Colonic mucosa (tissue), 4 donors: ENCODE measurements at places on chromosomes 6 and 20.

DNA sequence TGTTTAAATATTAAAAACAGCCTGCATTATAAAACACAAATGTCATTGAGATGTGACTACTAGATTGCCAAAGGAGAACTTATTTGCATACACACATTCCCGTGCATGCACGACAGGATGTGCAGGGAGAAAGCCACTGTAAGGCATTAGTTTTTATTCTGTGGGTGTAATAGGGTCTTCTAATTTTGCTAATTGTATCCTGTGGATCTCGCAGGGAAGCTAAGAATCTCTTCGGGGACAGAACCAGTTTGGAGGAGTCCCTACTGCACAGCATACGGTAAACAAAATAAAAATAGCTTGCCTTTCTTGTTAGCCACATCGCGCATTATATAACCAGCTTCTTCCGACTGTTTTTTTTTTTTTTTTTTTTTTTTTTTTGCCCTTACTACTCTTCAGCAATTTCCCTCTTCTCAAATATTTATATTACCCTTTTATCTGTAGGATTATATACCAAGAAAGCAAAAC lies 2.0 kb downstream of the ATXN1 start:
- peak; percentile 42 for DNase-seq

DNA sequence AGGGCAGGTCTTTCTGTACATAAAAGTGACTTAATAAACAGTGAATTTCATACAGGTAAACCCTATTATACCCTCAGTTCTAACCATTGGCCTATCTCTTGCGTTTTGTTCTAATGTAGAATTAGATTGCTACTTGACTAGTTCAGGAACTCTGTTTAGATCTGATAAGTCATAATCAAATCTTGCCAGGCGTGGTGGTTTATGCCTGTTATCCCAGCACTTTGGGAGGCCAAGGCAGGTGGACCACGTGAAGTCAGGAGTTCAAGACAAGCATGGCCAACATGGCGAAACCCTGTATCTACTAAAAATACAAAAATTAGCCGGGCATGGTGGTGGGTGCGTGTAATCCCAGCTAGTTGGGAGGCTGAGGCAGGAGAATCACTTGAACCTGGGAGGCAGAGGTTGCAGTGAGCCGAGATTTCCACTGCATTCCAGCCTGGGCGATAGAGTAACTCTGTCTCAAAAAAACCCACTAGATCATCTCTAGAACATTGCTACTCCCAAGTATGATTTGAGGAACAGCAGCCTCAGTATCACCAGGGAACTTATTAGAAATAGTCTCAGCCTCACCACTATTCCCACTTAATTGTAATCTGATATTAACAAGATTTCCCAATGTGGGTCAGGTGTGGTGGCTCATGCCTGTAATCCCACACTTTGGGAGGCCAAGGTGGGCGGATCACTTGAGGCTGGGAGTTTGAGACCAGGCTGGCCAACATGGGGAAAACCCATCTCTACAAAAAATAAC lies 12.2 kb downstream of the GTPBP2 start:
- DNase-seq: no peak

GRCh38 chr6:35681298-35681697 lies 7.4 kb downstream of the FKBP5 start:
- no peak for DNase-seq

GRCh38 chr6:157648561-157648960 lies 174.5 kb upstream of the SNX9 start:
- no peak for DNase-seq

GRCh38 chr6:99032396-99032795 lies 84.7 kb upstream of the FBXL4 start:
- DNase-seq: no peak

- no peak for DNase-seq
These were observed 7.5 kb upstream of the RREB1 start for GRCh38 chr6:7100072-7100752.

- peak; percentile 74 for DNase-seq
These were observed 36.9 kb upstream of the FANCE start for GRCh38 chr6:35415065-35415891.

DNA sequence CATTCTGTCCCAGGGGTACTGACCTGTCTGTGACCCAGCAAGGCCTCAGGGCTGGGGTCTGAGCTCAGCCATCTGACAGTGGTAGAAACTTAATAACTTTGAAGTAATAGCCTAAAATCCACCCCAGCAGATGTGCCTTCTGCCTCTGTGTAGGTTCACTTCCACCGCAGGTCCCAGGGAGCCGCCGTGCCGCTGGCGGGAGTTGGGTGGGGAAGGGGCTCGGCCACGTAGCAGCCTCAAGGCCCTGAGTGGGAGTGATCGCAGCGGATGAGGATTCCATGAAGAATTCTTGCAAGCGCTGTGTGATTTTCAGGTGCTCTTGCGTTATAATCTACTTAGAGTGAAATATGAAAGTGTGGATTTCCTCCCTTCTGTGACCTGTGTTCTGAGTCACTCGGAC lies 163.7 kb downstream of the DTNBP1 start:
- DNase-seq: no peak

DNA sequence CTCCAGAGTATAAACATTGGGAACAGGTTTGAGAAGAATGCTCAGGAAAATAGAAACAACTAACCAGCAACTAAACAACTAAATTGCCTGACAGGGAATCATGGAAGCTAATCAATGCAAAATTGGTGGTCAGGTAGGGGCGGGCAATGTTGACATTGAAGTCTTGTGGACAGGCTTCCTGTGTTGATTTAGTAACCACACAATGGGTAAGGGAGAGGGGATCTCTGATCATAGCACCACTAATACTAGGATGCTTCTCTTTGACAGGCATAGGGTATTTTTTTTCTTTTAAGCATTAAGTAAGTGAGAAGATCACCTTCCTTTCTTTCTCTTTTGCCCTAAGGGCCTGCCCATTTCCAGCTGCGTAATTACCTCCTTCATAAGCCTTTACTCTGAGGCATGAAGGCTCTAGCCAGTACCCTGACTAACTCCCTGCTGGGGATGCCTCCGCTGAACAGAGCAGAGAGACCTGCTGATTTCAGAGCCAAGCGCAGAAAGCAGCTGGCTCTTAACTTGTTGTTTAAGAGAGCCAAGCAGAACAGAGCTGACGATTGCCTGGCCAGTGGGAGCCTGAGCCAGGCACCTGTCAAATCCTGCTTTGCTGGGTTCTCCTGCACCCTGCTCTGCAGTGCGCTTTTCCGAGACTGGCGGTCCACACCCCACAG lies 118.7 kb downstream of the BMP2 start:
- DNase-seq: no peak

GRCh38 chr20:54062812-54063280 lies 7.5 kb downstream of the BCAS1 start:
- DNase-seq: no peak

- DNase-seq: no peak
These were observed 11.2 kb downstream of the CST5 start for GRCh38 chr20:23868321-23868720.

GRCh38 chr6:26270903-26271667 lies 93.9 kb upstream of the BTN3A2 start:
- DNase-seq: peak; percentile 91

GRCh38 chr6:19472850-19473249 lies 364.3 kb upstream of the ID4 start:
- DNase-seq: no peak

DNA sequence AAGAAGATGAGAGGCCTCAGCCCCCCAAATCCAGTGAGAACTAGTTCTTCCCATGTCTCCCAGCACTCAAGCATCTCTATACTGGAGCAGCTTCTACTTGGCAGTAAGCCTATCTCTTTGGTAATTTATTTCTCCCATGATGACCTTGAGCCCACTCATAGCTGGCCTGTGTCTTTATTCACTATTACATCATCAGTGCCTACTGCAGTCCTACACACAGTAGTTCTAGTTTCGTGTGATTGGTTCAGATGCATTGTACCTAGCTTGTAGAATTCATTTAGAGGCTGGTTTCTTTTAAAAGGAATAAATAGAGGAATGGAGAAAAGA lies 255.6 kb upstream of the ZFP64 start:
- no peak for DNase-seq

GRCh38 chr6:32208996-32209395 lies 14.9 kb downstream of the NOTCH4 start:
- DNase-seq: no peak

DNA sequence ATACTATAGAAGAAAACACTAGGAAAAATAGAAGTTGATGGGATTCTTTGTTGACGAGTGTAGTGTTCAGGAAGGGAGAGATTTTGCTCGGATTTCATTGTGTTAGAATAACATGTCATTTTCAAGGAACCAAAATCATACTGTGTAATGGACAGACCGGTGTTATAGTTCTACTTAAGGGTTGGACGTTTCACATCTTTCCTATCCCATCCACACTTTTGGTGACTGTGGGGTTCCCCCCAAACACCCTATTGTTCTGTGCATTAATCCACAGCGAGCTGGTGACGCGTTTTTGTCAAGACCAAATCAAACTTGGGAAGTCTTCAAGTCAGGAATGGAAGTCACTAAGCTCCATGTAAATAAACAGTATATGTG lies 43.3 kb downstream of the TRIM27 start:
- no peak for DNase-seq

DNA sequence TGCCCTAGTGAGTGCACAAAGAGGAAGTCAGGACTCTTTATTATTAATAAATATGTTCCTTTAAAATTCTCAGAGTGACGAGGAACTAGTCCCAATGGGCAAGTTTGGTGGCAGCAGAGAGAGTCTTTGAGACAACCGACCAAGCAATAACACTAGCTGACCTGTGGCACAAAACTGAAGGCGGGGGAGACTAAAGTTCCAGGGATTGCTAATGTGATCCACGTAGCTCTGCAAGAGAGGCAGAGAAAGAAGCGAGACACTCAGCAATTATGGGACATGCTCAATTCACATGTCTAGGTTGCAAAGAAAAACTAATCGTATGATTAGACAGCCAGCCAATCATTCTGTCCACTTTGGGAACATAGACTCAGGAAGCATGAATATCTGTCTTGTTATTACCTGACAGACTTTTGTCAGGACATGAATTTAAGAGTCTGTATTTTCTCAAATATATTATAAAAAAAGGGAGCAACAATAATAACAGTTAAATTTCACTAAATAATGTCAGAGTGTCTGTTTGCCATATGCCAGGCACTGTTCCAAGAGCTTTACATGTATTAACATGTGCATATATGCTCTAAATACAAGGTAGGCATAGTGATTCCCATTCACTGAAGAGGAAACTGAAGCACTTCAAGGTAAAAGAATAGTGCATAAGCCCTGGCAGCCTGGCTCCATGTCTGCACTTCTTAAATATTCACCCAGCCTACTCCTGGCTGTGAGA lies 81.0 kb downstream of the COL9A1 start:
- DNase-seq: no peak

DNA sequence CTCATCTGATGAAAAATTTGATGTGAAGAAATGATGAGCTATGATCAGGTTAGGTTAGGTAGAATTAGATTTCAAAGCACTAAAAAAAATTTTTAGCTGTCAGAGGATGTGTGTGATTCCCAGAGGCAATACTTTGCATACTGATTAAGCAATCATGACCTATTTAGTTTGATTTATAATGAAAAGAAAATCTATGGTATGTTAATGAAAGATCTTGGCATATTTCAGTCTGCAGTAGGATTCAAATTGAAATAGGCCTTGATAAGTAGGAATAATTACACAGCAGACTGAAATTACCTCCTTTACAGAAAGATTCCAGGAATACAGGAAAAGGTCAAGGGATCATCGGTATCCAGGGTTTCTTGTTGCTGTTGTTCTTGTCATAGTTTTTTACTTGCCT lies 69.3 kb downstream of the HDDC2 start:
- DNase-seq: no peak

DNA sequence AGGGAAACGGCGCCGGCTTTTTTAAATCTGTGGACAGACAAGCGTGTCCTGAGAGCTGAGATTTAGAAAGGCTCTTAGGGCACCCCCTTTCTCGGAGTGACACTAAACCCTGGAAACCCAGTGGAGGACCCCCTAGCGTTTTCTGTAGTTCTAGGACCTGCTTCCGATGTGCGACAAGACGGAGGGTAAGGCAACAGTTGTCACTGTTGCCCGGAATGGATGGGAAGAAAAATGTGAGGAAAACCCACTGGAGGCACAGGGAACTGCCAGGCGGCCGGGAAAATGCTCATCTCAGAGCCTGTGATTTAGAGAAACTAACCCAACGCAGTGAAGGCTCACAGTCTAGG lies 551 bp upstream of the ATP5F1E start:
- no peak for DNase-seq

DNA sequence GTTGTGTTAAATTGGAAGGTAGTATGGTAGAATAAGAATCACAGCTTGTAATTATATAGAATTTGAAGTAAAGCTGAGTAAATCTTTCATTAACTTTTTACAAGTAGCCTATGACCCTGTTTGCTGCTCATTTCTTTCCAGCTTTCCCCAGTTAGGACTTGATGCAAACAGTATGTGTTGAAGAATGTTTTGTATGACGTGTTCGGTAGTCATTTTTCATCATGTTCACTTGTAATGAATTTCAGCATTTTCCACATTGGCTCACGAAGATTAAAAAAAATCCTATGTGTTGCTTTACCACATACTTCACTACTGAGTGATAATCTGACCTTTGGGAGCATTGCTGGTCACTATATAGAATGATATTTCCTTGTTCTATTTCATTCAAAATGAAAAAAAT lies 162.4 kb downstream of the CDKAL1 start:
- DNase-seq: no peak

DNA sequence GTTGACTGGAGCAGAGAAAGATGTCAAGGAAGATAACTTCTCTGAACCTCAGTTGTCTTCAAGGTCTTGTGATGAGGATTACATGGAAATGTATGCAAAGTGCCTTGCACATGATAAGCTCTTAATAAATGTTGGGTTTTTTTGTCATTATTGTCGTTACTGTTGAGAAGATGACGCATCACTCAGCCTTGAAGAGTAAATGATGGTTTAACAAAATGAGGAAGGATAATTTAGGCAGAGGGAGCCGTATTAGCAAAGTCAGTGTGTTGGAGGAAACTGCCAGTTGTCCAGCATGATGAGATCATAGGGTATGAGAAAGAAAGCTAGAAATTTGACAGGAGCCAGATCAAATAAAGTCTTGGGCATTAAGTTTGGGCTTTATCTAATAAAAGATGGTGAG lies 8.8 kb upstream of the SUPT3H start:
- no peak for DNase-seq

DNA sequence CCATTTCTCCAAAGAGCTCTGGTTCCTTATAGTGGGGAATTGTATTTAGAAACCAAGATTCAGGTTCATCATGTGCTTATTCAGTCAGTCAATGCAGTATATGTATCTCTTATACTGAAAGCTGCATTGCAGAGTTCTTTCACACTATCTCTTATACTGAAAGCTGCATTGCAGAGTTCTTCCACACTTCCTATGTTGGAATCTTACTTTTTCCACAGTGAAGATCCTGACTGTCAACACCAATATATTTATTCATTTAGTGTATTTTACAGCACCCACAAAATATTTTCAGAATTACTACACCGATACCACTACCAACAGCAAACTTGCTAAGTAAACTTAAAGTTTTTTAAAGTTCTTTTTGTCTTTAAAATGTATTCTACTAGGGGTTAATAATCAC lies 349.3 kb upstream of the MMS22L start:
- no peak for DNase-seq
